ENCODE measurements at places on chromosomes 5 and 9.

- no peak for DNase-seq
Measured at GRCh38 chr5:92885950-92886349, 695.1 kb downstream of the NR2F1-AS1 start.

- DNase-seq, result no peak
Measured at GRCh38 chr5:15525703-15526275, 25.8 kb downstream of the FBXL7 start.

- DNase-seq, result no peak
Measured at GRCh38 chr5:121976979-121977378, 15.2 kb downstream of the SRFBP1 start.

DNA sequence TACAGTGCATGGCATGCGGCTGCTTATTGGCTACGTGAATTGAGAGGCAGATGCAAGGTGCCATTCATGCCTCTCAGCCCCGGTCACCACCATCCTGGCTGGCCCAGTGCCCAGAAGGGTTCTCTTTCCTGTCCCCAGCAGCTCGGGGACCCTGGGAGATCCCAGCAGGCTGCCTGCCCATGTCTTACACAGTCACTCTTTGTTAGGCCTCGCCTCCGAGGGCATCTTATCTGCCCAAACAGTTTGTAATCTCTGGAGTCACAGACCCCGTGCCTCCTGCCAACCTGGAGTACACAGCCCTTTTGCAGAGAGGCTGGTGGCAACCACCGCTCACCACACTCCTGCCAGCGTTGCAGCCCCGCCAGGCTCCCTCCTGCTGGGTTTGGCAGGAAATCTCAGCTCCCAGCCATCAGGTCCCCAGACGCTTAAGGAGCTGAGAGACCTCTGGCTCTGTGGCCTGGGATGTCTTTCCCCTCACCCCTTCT, 7.0 kb upstream of the AK1 start:
- no peak for DNase-seq

DNA sequence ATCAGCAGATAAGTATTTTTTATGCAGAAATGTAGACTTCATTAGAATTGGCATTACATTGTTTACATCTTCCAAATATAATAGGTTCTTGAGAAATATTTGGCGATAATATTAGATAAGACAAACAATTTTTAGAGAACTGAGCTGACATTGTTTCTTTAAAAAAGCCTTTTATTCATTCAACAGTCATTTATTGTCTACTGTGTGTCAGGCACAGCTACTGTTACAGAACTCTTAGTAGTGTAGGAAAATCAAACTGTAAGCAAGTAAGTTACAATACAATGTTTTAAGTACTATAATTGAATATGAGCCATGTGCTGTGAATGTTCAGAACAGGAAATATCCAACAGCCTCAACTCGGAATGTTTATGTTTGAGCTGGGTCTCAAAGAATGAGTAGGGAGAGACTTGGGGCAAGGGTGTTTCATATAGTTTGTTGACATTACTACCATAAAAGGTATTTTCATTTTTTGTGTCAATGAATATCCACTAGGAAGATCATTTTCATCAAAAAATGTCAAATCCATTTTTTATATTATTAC, 114.0 kb downstream of the CDC42SE2 start:
- DNase-seq, result no peak

GRCh38 chr5:171680485-171680884, 105.1 kb upstream of the SMIM23 start:
- no peak for DNase-seq

GRCh38 chr9:130501639-130502038, 56.9 kb downstream of the ASS1 start:
- DNase-seq, result no peak

DNA sequence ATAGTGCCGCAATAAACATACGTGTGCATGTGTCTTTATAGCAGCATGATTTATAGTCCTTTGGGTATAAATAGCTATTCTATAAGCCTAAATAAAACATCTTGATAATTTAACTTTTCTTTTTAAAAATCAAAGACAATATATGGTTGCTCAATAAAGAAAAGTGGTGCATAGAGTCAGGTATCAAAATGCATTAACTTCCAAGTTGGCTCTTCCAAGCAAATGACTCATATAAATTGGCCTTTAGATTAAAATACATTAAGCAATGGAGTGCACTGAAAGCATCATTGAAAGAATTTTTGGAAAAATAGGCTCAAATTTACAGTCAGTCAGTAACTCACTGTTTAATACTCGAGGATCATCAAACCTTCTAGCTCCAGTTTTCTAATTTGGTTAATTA, 106.6 kb downstream of the PLCXD3 start:
- no peak for DNase-seq

GRCh38 chr9:124384846-124385245, 30.4 kb downstream of the PSMB7 start:
- DNase-seq, result no peak

DNA sequence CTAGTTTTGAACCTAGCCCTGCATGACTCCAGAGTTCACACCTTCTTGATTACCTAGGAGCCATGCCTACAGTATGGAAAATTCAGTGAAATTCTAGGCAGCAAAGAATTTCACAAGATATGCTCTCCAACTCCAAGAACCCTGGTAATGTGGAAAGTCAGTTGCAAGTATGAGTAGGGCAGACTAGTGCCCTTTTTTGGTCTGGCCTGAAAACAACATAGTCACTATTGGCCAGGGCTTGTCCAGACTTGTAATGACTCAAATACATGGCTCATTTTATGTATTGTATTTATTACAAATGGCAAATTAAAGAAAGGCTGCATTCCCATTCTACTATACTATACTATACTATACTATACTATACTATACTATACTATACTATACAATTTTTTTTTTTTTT, 160.4 kb downstream of the ESM1 start:
- no peak for DNase-seq

DNA sequence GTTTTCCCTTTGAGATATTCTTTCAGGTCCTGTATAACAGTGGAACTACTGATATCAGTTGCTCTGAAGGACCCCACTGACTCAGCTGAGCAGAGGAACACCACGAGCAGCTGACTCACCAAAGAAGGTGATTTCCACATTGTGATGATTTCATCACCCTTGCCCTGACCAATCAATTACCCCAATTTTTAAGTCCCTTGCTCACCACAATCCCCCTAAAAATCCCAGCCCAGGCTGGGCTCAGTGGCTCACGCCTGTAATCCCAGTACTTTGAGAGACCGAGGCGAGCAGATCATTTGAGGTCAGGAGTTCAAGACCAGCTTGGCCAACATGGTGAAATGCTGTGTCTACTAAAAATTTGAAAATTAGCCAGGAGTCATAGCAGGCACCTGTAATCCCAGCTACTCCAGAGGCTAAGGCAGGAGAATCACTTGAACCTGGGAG, 125.3 kb upstream of the ABCA1 start:
- no peak for DNase-seq

DNA sequence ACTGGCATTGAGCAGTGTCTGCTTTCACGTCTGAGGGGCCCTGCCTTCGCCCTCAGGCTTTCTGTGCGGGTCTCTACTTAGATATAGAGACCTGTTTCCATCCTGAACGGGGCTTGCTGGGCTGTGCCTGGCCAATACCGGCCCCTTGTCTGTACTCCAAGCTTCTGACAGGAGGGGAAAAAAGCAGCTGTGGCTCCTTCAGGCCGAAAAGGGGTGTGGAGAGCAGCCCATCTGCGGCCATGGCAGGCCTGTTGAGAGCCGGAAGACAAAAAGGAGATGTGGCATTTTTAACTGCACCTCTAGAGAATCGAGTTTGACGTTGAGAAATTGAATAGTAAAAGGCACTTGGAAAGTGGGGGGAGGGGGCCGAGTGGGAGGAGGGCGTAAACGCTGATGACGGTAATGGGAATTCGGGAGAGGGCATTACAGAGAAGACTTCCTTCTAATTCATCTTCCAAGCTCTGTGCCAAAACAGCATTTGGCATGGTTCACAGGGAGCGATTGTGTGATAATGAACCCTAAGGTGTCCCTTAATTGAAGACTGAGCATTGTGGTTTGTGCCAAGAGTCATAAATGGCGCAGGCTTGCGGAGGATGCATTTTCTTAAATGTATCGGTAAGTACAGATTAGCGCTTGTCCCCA, 25.1 kb upstream of the PRDM12 start:
- no peak for DNase-seq

DNA sequence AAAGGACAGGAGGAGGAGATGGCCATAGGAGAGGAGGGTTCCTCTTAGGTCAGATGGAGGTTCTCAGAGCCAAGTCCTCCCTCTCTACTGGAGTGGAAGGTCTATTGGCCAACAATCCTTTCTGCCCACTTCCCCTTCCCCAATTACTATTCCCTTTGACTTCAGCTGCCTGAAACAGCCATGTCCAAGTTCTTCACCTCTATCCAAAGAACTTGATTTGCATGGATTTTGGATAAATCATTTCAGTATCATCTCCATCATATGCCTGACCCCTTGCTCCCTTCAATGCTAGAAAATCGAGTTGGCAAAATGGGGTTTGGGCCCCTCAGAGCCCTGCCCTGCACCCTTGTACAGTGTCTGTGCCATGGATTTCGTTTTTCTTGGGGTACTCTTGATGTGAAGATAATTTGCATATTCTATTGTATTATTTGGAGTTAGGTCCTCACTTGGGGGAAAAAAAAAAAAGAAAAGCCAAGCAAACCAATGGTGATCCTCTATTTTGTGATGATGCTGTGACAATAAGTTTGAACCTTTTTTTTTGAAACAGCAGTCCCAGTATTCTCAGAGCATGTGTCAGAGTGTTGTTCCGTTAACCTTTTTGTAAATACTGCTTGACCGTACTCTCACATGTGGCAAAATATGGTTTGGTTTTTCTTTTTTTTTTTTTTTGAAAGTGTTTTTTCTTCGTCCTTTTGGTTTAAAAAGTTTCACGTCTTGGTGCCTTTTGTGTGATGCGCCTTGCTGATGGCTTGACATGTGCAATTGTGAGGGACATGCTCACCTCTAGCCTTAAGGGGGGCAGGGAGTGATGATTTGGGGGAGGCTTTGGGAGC, 3.1 kb downstream of the EGR1 start:
- DNase-seq, result no peak

- DNase-seq, result no peak
Measured at GRCh38 chr5:75367401-75367800, 30.4 kb downstream of the HMGCR start.

DNA sequence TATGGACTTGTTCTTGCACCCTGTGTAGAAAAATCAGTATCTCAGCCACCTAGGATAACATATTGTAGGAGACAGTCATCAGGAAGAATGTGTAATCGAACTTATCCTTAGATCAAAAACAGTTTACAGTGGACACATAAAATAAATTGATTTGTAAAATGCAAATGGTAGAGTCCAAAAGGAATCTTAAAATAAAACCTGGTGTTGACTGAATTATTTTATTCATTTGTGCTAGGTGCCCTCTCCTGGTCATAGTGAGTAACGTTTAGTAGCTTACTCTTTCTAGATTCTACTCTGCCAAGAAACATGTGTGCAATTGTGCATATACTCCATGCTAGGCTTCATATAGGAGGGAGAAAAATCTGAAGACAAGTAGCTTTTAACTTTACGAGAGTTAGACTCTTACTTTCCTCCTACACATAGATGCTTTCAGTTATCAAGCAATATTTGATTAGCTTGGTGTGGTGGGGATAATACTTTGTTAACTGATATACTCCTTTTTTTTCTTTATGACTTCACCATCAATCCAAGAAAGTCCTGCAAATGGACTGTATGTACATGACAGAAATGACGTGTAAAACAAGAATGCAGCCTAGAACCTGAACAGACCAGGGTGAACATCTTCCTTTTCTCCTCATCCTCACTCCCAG, 23.7 kb upstream of the LOX start:
- no peak for DNase-seq
